Thoracic aorta (tissue), 2 donors: ENCODE measurements at places on chromosomes 1 and 21.

- DNase-seq, result no peak
Measured at GRCh38 chr1:162147760-162148159, 78.3 kb downstream of the NOS1AP start.

DNA sequence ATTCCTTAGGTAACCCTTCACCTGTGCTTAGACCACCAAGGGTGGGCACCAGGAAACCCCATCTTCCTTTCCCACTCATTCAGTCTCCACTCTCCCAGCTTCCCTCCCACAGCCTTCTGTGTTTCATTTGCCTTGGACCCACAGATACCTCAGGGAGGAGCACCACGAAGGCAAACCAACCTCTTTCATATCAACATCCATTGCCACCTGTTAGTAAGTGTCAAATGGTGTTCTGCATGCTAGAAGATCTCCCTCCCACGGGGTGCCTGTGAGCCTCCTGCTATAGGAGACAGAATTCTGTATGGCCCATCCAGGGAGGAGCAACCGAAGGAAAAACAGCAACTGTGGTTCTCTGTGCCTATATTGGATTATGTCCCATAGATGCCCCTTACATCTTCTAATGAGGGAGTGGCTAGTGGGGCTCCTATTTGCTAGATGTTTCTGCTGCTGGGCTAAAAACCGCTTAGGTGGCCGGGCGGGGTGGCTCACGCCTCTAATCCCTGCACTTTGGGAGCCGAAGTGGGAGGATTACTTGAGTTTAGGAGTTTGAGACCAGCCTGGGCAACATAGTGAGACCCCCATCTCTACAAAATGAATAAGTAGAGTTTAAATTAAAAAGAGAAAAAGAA is 25.6 kb upstream of the SCCPDH start:
- no peak for DNase-seq

DNA sequence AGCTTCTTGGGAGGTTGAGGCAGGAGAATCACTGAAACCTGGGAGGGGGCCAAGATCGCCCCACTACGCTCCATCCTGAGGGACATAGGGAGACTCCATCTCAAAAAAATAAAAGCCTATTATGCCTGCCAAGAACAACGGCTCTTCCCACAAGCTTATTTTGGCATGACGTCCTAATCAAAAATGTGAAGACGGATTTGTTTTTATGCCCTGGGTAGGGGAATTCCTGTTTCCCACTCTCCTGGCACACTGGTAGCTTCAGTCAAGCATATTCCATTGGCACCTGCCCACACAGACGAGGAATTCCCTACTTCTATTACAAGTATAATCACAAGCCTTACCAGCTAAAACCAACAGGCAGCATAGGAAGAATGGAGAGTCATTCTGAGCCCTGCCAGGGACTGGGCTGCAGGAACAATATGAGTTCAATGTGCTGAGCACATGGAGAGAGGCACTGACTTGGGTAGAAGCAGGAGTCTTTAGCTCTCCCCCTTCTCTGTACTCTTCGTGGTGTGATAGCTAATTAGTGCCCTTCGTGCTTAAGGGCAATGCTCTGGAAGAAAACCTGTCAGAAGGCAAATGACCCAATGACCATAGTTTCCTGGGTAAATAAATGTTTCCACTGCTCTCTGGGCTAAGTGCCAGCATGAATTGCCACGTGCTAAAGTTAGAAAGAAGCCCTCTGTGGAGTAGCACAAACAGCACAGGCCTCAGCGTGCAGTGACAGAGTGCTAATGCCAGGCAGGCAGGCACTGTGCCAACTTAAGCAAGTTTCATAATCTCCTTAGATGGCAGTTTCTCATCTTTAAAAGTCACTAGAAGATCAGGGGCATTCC is 16.8 kb downstream of the TNFSF4 start:
- peak; percentile 55 for DNase-seq

DNA sequence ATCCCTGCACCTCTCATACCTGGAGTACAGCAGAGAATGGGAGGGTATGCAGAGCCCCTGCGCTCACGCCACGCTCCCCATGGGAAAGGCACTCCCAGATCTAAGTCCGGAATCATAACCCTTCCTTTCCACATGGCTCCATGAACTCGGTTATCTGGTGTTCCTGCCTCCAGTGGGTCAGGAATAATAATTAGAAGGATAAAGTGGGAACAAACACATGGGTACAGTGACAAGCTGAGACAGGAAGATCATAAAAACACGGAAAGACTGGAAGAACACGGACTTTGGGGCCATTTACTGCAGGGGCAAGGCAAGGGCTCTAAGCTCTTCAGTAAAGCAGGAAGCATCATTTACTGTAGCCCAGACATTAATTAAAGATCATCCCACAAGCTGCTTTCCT is 48.6 kb downstream of the FOXO6 start:
- DNase-seq, result no peak

GRCh38 chr1:25246600-25247023 is 642 bp downstream of the RSRP1 start:
- DNase-seq, result no peak

DNA sequence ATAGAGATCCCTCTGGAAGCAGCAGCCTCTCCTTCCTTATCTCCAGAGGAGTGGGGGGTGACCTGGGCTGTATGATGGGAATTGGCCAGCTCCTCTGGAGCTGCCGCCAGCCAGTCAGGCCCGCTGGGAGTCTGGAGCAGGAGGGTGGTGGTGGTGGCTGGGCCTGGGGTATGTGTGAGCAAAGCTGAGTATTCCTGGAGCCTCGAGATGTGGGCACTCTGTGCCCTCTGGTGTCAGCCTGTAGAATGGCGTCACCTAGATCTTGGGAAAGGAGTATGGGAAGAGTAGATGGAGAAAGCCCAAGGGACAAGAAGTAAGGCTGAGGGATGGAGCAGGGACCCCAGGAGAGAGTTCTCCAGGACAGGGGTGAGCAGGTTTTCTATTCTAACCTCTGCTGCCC is 16.0 kb downstream of the VANGL2 start:
- no peak for DNase-seq

- DNase-seq, result no peak
Measured at GRCh38 chr1:221084681-221085080, 205.4 kb downstream of the HLX start.

- no peak for DNase-seq
Measured at GRCh38 chr1:20366056-20366462, 75.4 kb downstream of the VWA5B1 start.

- DNase-seq, result no peak
Measured at GRCh38 chr1:168089979-168090337, 46.8 kb downstream of the GPR161 start.

DNA sequence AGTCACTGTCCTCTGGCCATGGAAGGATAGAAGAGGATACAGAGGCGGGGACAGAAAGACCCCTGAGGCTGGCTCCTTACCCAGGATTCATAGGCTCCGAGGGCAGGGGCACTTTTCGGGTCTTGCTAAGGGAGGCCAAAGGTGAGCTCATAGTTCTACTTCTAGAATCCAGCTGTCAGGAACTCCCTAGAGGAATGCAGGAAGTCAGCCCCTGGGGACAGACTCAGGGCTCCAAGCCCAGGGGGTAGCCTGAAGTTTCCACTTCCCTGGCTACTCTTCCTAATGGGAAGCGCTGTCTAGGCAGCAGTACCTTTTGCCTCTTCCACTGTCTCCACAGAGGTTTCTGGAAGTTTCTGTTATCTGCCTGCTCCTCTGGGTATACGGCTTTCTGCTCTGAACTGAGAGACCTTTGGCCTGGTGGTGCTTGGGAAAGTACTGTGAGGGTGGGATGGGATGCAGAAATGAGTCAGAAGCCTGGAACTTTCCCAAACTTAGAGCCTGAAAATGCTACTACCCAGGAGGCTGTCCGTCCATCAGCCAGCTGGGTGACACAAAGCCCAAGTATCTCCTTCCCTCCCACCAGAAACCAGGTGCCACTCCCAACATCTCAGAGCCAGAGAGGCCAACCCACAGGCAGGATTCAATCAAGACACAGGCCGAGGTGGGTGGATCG is 3.6 kb downstream of the UBXN11 start:
- DNase-seq, result no peak

- DNase-seq, result no peak
Measured at GRCh38 chr1:83546874-83547273, 452.1 kb downstream of the TTLL7 start.

DNA sequence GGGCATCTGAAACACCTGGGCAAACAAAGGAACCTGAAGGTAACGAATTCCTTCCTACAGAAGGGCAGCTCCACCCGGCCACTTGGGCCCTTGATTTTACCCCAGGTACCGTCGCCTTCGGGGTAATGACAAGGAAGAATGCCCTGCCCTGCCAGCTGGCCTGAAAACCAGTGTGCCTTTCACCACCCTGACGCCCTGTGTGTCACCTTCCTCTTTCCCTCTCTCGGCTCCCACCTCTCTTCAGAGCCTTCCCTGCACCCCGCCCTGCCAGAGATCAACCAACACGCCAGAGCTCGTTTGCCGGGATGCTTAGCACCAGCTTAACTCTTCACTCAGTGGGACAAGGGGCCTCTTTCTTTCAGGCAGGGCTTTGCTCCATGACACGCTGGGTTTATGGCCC is 86.0 kb downstream of the SIM2 start:
- no peak for DNase-seq

DNA sequence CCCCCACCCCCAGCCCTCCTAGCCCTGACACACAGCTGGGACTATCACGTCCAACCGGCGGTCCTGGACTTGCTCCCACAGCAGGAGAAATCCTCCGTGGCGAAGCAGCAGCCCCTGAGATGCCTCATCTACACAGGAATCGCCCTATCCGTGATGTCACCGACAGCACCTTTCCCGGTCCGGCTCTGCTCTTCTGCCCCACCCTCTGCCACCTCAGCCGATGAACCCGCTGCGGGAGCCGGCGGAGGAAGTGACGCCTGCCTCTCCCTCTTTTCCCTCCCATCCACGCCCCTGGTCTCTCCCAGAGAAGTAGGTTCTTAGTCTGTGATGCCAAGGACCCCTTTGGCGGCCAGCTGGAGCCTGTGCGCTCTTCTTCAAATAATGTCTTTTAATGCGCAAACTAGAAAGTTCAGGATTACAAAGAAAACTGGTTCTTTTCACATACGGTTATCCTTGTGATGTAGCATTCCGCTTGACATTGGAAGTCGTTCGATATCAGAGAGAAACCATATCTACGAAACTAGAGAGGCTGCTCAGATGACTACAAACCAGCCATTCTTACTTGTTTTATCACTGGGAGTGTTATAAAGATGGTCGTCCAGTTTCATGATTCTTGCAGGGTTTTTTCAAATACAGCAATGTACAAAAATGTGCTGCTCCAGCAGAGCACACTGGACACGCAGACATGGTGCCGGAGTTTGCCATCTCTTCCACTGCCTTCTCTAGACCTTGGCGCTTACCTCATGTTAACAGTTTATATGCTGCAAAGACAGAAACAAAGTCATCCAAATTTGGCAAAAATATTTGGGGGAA is 120.3 kb downstream of the PPIAL4G start:
- no peak for DNase-seq

DNA sequence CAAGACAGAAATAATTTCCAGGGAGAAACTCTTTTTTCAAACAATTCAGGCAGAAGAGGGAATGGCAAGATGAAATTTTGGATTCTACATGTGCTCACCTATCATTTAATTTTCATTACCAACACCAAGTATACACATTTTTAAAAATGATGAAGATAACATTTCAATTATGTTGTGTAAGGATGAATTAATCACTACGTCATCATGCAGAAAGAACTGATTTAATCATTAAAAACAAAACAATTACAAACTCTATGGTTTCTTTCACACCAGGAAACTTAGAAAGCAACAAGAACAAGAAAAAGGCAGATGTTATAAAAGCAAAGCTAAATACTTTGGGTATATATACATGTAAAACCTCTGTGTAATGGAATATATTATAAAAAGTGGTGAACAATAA is 668.5 kb downstream of the NCAM2 start:
- DNase-seq, result no peak

- DNase-seq, result no peak
Measured at GRCh38 chr1:153631047-153632022, 2.5 kb upstream of the CHTOP start.

DNA sequence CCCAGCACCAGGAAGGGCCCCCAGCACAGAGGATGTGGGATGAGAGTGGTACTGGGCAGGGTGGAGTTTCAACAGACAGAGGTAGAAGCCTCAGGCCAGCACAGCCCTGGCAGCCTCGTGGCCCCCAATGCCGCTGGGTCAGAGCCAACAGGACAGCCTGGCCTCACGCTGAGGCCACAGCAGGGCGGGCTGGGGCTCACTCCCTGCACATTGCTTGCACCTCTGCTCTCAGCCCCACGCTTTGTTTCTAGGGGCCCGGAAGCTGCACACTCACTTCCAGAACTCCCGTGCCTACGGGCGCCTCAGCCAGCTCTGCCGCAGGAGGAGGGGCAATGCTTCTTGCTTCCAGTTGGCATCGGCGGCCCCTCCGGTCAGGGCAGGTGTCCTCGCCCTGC is 72.9 kb downstream of the SIK1 start:
- no peak for DNase-seq

DNA sequence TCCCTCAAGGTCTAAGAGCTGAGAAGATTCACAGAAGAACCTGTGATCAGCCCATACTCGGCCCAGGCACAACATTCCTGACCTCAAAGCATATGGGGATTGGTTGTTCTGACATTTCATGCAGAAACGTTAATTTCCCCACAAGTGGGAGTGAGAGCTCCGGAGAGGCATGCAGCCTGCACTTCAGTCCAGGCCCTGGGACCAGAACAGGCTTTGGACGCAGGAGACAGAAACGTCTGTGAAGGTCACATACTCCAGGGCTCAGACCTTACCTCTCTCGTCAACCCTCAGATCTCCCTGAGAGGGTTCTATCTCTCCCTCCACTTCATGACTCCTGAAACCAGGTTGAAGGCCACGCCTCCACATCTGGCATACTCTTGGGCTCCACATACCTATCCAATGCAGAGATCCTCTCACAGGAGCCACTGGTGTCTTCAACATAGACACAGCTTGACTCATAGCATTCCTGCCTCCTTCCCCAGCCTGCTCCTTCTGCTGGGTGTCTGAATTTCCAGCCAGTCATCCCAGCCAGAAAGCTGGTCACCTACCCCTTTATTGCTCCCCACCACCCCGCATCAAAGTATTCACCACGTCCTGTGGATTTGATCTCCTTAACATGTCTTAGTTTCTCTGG is 149.2 kb downstream of the OMA1 start:
- no peak for DNase-seq

- DNase-seq, result no peak
Measured at GRCh38 chr1:17520041-17520440, 19.5 kb upstream of the ARHGEF10L start.

DNA sequence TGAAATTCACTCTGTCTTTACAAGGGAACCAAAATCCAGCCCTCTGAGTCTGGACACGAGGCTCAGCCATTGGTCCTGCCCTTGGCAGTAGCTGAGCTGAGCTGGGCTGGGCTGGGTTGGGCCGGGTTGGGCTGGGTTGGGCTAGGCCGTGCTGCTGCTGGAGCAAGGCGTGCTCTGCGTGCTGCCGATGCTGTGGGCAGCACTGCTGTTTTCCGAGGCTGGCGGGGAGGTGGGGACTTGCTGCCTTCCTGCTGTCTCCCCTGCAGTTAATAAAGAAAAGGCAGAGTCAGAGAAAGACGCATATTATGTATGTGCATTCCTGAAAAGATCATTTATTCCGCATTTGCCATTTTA is 182.9 kb downstream of the CDC7 start:
- no peak for DNase-seq
